ENCODE measurements at places on chromosomes 16 and 17.
A peak's percentile ranks its signal among the peaks of the same experiment; 100 is the strongest.

GRCh38 chr17:30256756-30257506 is 21.4 kb upstream of the SLC6A4 start:
- no peak for DNase-seq

- DNase-seq = no peak
Measured at GRCh38 chr16:85443531-85443930, 169.6 kb upstream of the GSE1 start.

GRCh38 chr17:78238823-78239488 is 7.5 kb downstream of the TMEM235 start:
- DNase-seq = no peak

- DNase-seq = peak; percentile 60
Measured at GRCh38 chr16:89565506-89566372, 5.3 kb downstream of the RPL13 start.

DNA sequence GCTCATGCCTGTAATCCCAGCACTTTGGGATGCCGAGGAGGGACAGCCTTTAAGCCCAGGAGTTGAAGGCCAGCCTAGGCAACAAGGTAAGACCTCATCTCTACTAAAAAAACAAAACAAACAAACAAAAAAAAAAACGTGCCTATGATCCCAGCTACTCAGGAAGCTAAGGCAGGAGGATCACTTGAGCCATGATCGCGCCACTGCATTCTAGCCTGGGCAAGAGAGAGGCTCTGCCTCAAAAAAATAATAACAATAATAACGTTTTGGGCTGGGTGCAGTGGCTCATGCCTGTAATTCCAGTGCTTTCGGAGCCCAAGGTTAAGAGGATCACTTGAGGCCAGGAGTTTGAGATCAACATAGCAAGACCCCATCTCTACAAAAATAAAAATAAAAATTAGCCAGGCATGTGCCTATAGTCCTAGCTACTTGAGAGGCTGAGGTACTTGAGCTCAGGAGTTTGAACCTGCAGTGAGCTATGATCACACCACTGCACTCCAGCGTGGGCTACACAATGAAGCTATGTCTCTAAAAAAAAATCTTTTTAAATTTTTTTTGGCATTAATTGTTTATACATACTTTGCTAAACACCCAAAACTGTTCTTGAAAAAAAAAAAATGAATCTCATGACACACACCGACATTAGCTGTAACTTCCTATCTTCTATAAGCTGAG is 3.3 kb downstream of the PHLPP2 start:
- DNase-seq = no peak

- peak; percentile 78 for DNase-seq
Measured at GRCh38 chr16:74999609-75000480, 1.0 kb downstream of the ZNRF1 start.

GRCh38 chr17:2611627-2612026 is 18.2 kb downstream of the PAFAH1B1 start:
- no peak for DNase-seq

Measured in head of caudate nucleus (tissue), 42 donors.